ENCODE measurements at places on chromosomes 1 and 21.

DNA sequence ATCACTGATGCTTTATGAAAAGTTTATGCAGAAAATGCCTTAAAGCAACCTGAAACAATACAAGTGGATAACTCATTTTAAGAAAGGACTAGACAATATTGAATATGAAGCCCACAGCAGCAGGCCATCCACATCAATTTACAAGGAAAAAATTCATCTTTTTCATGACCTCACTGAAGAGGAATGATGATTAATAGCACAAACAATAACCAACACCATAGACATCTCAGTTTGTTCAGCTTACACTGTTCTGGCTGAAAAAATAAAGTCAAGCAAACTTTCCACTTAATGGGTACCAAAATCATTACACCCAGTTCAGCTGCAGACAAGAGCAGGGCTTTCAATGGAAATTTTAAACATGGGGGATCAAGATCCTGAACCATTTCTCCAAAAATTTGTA is 380.6 kb upstream of the NEGR1 start:
- no peak for DNase-seq

GRCh38 chr1:77533660-77534305 is 148.7 kb downstream of the ZZZ3 start:
- peak; percentile 44 for DNase-seq

DNA sequence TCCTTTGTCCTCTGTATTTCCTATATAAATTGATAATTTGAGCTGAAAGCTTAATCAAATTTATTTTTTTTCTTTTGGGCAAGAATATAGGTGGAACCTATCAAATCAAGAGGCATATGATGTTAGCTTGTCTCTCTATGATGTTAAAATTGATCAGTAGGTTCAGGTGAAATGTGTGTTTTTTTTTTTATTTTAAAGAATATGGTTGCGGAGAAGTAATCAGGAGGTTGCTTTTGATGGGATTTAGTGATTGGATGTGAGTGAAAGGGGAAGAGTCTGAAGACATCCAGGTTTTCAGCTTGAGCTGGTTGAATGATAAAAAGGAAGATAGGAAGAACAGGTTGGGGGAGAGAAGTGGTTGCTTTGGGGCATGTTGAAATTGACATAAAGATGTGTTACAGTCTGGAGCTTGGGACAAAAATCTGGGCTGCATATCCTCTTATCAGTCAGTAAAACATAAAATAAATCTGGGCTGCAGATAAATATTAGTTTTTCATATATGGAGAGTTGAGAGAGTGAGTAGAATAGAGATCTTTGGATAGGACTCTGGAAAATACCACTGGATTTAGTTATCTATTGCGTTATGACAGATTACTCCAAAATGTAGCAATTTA is 5.1 kb downstream of the OSBPL9 start:
- DNase-seq = no peak

DNA sequence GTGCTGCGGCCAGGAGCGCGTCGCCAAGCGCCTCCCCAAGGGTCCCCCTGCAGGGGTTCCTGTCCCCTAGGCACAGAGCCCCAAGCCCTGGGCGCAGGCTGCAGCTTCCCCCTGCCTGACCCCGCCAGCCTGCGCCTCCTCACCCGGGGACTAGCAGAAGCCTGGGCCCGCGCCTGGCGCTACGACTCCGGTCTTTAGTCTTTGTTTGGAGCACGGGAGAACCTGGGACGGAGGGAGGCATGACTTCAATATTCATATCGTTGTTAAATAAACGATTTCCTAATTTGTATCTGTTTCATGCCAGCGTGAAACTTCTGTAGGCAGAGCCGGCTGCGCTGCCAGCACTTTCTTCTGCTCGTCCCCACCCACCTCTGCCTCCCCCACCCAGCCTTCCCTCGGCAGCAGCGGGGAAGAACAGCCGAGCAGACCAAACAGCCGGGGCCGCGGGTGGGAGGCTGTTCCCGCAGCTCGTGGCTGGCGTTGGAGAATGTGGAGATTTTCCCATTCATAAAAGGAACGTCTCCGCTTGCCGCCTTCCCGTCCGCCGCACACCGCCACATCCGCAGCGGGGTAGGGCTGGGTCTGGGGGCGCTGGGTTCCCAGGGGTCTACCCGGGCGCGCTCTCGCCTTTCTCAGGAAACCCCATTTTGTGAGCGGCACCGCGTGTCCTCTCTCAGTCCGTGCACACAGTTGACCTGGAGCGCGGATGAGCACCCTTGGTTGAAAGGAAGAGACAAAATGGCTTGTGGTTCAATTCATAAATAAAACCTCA is 777 bp upstream of the TRIM67 start:
- no peak for DNase-seq

GRCh38 chr1:183148599-183148998 is 37.5 kb upstream of the LAMC2 start:
- no peak for DNase-seq

DNA sequence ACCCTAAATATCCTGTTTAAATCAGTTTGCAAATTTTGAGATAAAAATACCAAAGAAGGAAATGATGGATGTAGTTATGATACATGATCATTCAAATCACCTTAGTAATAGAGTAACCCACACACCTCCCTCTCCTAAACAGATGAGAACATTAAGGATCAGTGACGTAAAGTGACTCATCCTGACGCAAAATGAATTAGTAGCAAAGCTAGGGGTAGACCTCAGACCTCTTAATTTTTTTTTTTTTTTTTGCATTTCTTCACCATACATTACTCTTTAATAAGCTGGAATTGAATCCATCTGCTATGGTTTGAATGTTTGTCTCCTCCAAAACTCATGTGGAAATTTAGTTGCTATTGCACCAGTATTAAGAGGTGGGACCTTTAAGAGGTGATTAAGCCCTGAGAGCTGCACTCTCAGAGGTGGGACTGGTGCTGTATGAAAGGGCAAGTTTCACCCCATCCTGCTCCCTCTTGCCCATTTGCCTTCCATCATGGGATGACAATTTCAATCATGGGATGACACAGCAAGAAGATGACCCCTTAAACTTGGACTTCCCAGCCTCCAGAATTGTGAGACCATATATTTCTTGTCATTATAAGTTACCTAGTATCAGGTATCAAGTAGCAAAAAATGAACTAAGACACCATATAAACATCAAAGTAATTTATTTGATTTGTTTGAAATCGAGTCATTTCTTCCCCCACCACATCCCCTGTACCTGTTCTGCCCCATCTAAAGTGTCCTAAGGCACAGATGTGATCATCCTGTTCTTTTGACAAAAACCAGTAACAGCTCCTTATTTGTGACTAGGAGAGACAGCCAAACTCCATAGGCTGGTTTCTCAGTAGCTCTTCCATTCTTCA is 114.6 kb upstream of the DUSP10 start:
- no peak for DNase-seq

DNA sequence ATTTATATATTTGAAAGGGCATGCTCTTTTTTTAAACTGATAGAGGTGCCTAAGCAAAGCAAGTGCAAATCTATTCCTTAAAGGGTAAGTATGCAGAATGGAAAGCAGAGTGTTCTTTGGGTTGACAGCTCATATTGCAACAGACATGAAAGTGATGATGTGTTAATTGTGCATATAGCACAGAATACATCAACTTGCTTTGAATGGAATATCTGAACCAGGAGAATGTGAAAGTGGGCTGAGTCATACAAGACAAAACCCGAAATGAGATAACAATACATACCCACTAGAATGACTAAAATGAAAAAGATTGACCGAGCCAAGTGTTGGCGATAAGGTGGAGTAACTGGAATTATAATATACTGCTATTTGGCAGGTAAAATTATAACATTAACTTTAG is 4.3 kb downstream of the CR1 start:
- DNase-seq = no peak

DNA sequence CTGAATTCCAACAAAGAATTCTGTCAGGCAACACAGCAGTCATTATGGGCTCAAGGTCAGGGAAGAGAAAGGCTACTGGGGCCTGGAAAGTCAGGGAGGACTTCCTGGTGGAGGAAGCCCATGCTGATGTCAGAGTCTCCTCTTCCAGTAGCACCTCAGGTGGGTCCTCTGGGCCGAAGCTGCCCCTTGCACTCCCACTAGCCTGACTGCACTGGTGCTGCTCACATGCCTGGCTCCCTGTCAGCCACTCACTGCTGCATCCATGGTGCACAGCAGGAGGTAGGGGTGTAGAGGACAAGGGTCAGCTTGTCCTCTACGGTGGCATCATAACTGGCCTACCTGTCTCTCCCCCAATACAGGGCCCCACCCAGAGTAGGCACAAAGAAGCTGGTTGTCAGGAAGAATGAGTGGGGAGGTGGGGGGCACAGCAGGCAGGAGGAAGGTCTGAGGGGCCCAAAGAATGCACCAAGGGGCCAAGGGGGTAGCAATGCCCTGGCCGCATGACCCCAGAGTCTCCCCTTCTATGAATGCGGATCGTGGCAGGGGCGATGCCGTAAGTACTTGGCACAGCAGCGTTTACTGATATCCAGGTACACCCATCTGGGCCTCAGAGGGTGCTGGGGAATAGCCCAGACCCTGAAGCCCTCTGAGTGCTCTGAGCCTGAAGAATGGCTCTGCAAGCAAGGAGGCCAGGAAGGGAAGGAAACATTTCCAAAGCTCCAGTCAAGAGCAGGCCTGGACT is 80.3 kb downstream of the GLIS1 start:
- DNase-seq = no peak

DNA sequence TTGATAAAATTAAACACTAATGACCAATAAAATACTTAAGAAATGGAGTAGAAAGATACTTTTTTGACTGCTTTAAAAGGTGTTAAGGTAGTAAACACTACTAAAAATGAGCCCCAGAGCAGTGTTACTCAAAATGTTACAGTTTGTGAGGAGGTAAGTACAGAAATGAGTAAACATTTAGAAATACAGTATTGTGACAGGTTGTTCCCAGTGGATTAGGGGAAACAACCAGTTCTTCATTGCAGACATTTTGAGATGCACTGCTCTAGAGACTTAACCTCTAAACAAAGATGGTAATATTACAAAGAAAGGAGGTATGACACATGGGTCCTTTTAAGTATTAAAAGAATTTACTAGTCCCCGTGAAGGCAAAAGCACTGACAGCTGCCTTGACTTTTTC is 12.7 kb downstream of the DHX9 start:
- no peak for DNase-seq

Data from memory B cell (primary cell).